ENCODE measurements at places on chromosomes 1 and 21.

- no peak for DNase-seq
These were observed 16.1 kb upstream of the TMEM39B start for GRCh38 chr1:32056598-32056997.

- DNase-seq, result no peak
These were observed 71.2 kb downstream of the CHRM3 start for GRCh38 chr1:239457491-239458143.

DNA sequence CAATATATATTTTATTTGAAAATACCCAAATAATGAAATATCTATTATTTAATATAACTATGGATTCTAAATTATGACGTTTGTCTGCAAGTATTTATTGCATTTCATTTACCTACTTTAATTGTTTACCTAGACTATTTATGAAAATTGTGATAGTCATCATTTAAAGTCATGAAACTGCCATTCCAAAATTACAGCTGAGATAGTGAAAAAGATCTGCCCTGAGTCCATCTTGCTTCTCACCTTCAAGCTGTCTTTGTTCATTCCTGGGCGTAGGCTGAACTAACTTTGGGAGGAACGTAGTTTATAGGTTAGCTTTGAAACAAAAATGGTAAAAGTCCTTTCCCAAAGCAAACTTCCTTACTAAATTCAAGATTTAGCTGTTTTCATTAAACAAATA lies 12.4 kb upstream of the HPDL start:
- DNase-seq, result no peak

DNA sequence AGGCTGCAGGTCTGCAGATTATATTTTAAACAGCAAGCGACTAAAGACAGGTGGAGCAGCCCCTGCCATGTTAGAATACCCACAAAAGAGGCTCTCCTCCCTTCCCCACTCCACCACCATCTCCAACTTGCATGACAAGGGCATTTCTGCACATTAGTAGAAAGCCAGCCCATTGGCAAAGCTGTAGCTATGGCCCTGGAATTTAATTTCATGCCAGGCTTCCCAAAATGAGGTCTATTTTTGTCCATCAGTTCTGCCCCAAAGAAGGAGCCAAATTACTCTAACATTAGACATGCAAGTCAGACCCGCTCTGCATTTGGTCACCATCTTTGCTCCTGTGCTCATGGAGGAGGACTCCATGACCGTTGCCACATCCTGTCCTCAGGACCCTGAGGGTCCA lies 115.2 kb downstream of the LAMC2 start:
- no peak for DNase-seq

DNA sequence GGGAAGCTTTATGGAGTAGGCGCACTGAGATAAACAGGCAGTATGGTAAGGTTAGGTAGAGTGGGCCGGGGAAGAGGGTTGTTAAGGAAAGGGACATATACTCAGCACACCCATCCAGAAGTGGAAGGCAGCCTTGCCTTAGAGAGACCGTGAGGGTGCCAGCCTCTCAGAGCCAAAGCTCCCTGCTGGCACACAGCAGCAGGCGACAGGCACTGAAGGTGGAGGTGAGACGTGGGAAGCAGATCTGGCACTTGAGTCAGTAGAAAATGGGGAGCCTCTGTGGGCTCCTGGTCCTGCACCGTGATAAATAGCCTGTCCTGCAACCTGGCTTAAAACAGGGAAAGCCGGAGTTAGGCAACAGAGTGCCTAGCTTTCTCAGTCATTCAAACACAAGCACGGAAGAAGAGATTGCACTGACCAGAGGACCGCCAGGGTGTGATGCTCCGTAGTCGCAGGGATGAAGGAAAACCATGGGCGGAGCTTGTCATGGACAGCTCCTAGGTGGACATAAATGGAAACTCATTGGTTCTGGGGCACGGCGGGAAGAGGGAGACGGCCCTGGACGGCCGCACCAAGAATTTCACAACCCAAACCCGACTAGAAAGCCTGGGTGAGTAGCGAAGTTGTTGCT lies 15.5 kb downstream of the KCNK1 start:
- no peak for DNase-seq

- DNase-seq, result no peak
These were observed 1.7 kb upstream of the INAVA start for GRCh38 chr1:200892958-200893357.

DNA sequence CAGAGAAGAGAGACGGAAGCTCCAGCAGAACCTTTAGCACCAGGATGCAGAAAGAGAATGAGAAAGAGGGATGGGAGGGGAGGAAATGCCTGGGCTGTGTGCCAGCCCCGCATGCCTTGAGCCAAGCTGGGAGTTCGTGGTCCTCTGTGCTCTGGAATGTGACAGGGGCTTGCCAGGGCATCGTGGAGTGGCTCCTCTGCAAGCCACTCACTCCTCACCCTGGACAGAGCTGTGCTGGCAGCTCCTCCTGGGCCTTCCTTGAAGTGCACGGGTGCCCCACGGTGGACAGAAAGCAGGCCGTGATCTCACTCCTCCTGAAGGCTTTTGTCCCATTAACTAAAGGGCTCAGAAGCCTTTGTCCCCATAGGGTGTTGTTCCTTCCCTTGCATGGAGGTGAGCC lies 34.8 kb upstream of the PRELP start:
- DNase-seq, result peak; percentile 40

DNA sequence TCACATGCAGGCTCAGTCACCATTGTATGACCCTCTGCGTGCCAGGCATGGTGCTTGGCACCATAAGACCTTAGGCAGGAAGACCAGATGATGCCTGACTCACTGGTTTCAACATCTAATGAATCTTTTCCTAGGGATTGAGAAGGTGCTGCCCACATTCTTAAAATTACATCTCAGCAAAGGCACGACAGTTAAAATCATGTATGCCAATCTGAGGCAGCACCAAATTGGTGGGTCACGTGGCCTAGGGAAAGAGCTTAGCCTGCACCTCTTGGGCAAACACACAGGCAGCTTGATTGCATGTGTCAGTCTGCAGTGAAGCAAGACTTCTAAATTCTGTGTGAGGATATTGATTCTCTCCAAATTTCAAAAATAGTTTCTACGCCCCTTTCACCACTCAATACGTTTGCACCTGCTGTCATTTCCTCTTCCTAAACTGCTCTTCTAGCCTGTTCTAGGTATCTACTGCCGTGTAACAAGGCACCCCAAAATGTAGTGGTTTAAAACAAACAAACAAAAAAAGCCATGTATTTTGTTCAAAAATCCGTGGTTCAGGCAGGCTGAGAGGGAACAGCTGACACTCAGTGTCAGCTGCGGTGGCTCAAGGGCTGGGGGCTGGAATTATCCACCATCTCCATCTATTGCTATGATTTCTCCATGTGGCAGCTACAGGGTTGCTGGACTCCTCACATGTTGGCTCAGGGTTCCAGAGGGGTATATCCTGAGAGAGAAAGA lies 160.2 kb upstream of the FGGY start:
- DNase-seq, result peak; percentile 86

DNA sequence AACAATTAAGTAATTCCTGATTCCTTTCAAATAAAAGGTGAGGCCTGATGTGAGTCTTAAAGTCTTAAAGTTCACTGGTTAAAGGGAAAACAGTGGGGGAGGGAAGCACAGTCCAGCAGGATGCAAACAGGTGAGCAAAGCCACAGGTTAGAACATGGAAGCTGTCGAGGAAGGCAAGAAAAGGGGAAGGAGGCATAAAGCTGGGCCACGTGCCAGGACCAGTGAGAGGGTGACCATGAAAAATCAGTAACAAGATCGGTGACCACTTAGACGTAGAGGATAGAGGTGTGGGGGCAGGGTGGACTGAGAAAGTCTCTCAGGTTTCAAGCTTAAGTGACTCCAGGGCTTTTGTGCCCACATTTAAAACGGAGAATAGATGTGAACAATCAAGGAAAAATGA lies 231.3 kb downstream of the SETD4 start:
- no peak for DNase-seq

- DNase-seq, result no peak
These were observed 33.7 kb downstream of the ATF6 start for GRCh38 chr1:161799792-161800191.

GRCh38 chr1:180451504-180451903 lies 50.9 kb downstream of the ACBD6 start:
- no peak for DNase-seq

- DNase-seq, result no peak
These were observed 15.3 kb downstream of the HP1BP3 start for GRCh38 chr1:20771780-20772179.

GRCh38 chr1:237470712-237471338 lies 419.9 kb downstream of the ZP4 start:
- no peak for DNase-seq

- DNase-seq, result no peak
These were observed 153.0 kb upstream of the WNT4 start for GRCh38 chr1:22295856-22296255.

DNA sequence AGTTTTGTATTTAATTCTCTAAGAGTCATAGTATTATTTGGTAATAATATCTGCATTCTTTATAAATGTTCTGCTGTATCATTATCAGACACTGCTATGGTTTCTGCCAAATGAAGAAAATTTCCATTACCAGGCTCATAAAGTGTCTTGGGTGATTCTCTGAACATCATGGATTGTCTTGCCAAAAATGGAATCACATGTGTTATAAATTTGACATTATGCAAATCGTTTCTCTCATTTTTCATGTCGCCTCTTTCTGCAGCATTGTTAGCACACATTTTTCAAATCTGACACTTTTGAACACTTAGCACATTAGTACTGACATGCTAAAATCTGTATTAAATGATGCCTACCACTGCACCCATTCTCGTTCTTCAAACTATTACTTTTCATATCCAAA lies 74.2 kb upstream of the NEK7 start:
- no peak for DNase-seq

DNA sequence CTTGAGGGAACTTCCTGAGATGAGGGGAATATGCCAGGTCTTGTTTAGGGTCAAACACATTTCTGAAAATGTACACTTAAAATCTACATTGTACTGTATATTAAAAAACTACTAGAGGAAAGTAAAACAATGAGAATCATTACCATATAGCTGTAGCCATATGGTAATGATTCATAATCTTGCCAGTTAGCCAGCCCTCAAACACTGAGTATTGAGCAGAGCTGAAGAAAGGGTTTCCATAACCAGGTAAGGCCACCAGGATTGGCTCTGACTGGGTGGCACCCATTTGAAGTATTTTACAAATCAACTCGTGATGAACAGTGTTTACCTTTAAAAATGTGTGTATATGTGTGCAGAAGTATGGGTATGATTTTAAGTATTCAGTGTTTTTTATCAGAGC lies 226.7 kb downstream of the SLC45A1 start:
- no peak for DNase-seq

DNA sequence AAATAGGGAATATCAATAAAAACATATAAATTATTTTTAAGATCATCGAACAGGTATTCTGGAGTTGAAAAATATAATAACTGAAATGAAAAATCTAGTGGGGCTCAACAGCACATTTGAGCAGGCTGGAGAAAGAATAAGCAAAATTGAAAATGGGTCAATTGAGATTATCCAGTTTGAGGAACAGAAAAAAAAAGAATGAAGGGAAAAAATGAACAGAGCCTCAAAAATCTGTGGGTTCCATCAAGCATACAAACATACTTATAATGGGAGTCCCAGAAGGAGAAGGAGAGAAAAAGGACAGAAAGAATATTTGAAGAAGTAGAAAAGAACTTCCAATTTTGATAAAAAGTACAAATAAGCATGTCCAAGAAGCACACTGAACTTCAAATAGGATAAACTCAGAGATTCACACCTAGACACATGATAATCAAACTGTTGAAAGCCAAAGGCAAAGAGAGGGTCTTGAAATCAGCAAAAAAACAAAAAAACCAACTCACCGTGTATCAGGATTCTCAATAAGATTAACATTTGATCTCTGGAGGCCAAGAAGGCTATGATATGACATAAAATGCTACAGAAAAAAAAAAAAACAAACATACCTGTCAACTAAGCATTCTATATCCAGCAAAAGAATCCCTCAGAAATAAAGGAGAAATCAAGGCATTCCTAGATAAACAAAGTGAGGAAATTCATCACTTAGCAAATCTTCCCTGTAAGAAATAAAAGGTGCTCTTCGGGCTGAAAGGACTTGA lies 5.4 kb upstream of the COQ8A start:
- no peak for DNase-seq

- DNase-seq, result no peak
These were observed 21.0 kb downstream of the SLC27A3 start for GRCh38 chr1:153795934-153796785.

DNA sequence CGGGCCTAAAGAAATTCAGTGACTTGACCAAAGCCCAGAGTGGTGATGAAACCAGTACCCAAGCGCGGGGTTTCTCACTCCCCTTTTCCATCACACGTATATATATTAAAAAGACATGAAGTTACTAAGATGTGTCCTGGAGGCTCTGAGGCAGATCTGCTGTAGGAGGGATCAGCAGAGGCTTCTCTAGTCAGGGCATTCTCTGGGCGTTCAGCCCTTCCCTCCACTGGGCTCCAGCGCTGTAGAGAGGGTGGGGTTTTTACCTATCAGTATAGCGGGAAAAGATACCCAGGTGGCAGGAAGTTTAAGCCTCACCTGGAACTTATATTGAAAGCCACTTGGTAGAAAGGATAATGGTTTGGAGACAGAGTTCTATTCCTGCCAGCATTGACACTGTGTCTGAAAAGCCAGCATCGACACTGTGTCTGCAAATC lies 862 bp upstream of the PLEKHO1 start:
- no peak for DNase-seq

DNA sequence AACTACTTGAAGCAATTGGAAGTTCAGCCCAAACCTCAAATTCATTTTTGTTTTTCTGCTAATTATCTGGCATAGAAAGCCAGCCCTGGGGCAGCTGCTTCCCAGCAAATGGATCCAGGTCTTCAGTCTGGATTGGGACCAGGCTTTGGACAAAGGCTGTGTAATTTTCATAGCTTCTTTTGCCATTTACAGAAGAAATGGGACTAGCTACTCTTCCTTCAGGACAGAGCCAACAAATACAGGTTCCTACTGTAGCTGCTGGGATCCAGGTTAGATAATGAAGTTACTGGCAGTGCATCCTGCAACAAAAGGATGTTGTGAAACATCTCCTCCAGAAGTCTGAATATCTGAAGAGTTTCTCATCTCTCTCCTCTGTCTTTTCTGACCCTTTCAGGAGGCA lies 171.5 kb upstream of the CAMK1G start:
- DNase-seq, result no peak

DNA sequence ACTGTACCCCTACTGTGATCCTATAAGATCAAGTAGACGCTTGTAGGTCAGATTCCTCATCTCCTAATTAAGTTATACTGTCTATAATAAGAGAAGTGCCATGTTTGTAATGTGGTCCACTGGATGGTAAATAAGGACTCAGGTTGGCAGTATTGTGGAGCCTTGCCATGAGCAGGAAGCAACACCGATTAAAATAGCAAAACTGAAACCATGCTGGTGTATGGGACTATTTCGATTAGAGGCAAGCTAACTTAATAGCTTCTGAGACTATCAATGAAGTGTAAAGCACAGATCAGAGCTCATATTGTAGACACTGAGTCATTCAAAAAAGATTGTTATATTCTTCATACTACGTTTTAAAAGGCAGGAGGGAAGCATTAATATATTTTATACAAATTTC lies 348.8 kb downstream of the HHAT start:
- no peak for DNase-seq

- no peak for DNase-seq
These were observed 5.1 kb upstream of the HMGCS2 start for GRCh38 chr1:119773711-119774241.

Measured in inflammatory macrophage treated with lipopolysaccharide for 1 hour (primary cell).